Right ventricle myocardium superior (tissue), 1 donor: ENCODE measurements at places on chromosomes 4 and X. TPM values are rescaled to one million over a fixed set of nuclear protein-coding genes. Genes with fewer than 3 reads are reported as not detected.

The NKX6-1 gene
- not detected for total RNA-seq

The NAP1L5 gene
- 1.9 TPM for total RNA-seq

The PLP1 gene
- 10.0 TPM for total RNA-seq

The SLC2A9 gene
- 8.8 TPM for total RNA-seq

The LETM1 gene
- total RNA-seq: 41.8 TPM

The RENBP gene
- 11.1 TPM for total RNA-seq

The CITED1 gene
- total RNA-seq: not detected

The TET2 gene
- 11.8 TPM for total RNA-seq

The ASB9 gene
- total RNA-seq: 0.70 TPM

The RPA4 gene
- total RNA-seq: not detected

The MANBA gene
- 22.4 TPM for total RNA-seq

The LPAR4 gene
- total RNA-seq: 0.38 TPM

- no peak for DNase-seq
These were observed 205.0 kb upstream of the TET2 start for GRCh38 chr4:104941661-104942062.

DNA sequence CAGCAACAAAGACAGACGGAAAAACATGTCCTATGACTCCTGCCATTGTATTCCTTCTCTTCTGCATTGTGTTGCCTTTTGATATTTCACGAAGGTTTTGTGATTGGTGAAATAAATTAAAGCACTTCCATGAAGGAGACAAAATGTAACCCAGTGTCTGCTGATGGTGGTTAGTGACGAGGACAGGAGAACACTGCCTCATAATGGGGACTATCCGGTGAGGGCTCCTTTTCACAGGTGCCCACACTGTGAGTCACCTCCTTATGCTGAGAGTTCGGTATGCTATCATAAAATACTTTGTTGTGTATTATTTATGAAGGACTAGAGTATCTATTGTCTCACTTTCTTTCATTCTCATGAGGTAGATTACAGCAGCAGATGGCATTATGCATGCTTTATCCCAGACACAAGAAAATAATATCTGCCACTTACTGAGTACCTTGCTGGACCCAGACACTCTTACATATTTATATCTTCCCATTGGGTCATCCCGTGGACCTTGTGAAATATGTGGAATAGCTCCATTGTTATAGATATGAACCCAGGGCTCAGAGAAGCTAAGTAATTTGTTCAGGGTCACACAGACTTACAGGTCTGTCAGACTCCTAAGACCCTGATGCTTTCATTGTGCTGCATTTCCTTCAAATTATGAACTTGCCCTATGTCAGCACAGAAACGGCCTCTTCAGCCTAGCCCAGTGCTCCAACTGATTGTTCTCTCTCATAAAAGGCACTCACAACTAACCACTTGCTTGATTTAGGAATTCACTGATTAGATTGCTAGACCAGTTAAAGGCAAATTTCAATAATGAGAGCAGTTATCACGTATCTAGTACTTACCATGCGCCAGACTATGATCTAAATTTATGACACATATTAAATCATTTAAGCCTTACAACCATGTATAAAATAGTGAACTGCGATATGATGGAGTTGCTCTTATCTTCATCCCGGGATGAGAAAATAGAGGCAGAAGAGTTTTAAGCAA lies 31.2 kb downstream of the PLS3 start:
- no peak for DNase-seq

DNA sequence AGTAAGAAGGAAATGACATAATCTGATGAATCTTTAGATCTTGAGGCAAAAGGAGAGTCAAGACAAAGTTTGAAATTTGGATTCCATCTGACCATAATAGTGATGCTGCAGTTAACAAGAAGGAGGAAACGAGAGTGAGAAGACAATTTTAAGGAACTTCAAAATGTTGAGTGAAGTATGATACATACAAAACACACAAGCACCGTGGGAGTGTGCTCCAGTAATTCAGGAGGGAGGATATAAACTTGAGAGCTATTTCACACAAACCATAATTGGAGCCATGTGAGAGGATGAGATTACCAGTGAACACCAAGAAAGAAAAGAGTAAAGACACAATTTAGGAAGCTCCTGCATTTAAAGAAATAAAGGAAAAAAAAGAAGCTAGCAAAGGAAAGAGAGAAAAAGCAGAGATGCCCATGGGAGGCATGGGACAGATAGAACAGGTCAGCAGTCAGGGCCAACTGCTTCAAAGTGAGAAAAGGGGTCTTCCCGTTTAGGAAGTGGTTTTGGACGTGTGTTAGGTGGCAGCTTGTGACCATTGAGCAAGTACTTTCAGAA lies 150.7 kb upstream of the SLC7A11 start:
- DNase-seq: no peak

DNA sequence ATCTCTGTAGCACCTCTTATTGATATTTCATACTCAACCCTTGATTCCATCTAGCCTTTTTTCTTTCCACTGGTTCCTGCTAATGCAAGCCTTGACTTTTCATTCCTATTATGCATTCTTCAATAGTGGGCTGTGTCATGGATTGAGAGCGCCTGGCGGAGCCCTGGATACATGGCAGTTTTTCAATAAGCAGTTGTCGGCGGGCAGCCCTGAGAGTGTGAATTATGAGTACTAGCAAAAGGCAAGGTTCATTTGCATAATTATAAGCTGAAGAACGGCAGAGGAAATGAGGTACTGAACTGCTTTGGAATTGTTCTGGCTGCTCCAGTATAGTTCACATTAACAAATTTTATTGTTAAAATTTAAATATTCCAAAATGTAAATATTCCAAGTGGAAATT lies 339.7 kb upstream of the VCX start:
- no peak for DNase-seq

DNA sequence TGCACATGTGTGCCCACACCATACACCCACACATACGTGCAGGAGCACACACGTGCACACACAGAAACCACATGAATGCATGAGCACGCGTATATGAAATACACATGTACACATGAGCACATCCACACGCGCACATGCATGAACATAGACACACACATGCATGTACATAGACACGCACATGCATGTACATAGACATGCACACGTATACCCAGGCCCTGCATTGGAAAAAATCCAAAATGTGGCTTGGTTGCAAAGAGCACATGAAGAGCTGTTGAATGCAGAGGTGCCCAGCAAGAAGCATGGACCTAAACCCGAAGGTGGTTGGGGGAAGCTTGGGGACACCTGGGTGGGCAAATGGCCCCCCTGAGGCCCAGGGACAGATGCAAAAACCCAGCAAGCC lies 18.5 kb downstream of the CD99 start:
- DNase-seq: peak; percentile 20

DNA sequence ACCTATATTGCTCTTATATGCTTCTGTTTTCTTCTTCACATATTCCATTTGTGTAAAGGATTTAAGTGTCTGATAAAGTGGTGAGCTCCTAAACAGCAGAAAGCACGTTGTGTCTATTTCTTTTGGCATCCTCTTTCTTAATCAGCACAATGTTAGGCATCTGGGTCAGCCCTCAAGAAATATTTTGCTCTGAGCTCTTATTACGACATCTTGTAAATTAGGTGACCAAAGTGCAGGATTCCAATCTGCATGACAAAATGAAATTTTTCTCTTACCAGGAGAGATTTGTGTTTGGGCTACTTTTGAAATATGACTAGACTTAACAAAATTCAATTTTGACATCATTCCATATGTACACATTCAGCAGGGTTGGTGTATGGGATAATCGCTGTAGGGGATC lies 210.0 kb upstream of the IGFBP7 start:
- DNase-seq: no peak

DNA sequence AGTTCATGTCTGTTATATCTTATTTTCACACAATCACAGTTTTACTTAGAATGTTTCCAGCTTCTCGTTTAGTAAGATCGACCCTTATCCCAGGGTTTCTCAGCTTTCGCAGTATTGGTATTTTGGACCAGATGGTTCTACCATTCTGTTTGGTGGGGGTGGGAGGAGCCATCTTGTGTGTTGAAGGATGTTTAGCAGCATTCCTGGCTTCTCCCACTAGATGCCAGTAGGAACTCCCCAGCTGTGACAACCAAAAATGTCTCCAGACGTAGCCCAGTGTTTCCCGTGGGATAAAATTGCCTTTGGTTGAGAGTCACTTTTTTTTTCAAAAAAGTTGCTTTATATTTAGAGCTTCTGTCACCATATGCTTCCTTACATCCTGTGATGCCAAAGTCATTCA lies 90.9 kb upstream of the TLR2 start:
- no peak for DNase-seq

DNA sequence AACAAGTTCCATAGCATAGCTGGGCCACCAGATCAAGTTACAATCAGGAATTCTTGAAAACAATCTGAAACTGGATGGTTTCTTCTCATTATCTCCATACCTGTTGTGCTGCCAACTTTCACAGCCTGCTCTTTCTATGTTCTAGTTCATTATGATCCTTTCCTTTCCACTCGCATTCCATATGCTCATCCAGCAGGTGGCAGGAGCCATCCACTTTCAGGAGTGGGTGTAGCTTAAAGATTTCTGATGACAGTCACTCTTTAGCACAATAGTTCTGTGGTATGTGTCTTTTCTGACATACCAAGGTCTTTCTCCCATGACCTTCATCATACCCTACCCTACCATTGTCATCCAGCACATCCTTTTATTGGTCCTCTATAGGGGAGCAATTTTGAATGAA lies 46.4 kb downstream of the PAGE2 start:
- DNase-seq: peak; percentile 42

GRCh38 chr4:151260526-151260925 lies 16.4 kb upstream of the PRSS48 start:
- DNase-seq: no peak

GRCh38 chr4:88158038-88158488 lies 376 bp downstream of the ABCG2 start:
- DNase-seq: no peak

DNA sequence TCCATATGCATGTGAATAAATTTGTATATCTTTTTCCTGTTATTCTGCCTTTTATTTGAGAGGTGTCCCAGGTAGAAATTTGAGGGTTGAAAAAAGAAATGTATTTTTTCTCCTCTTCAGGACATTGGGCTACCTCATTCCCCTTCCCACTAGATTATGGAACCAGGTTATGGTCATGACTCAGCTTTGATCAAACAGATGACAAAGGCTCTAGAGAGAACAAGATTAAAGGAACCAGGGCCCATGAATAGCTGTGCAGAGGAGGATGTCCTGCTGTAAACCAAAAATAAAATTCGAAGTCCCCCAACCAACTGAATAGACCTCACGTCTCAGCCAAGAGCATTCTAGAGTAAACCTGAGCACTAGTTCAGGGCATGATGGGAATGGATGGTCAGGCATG lies 313.2 kb downstream of the RAPGEF2 start:
- DNase-seq: no peak

GRCh38 chr4:101292214-101292613 lies 55.1 kb downstream of the PPP3CA start:
- DNase-seq: no peak

- no peak for DNase-seq
These were observed 211.8 kb downstream of the DCTD start for GRCh38 chr4:182705389-182705788.

DNA sequence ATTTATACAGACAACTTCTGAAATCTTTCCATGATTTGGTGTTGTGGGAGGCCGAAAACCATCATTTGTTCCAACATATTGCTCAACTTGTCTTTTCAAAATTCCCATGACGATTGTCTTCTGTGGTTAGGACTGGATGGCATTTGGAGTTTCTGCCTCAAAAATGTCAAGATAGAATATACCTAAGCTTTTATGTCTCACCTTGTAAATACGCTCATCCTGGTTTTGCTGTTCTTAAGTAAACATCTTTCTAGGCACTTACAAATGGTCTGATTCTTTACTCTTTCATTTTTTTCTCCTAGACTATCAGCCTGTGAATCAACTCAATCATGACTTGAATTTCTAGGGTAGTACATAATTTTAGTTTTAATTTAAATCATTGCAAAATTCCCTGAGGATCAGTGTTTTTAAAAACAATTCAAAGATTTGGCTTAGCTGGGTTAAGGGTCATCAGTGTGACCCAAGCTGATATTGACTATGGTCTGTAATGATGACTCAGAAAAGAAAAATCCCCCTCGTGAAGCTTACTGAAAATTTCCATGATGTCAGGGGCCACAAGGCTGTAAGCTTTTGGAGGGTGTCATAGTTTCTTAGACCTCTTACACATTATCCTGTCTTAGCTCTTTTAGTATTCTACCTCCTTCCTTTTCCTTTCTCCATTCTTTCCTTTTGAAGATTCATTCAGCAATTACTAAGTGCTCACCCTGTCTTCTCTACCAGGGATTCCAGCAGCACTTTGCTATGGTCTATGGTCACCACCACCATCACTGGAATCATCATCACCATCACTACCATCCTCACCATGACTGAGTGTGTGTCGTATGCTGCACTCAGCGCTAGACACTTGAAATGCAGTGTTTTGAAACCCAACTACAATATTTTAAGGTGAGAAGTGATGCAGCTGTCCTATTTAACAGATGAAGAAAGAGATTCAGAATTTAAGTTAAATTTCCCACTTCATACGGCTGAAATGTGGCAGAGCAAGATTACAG lies 124.4 kb downstream of the CPE start:
- no peak for DNase-seq

DNA sequence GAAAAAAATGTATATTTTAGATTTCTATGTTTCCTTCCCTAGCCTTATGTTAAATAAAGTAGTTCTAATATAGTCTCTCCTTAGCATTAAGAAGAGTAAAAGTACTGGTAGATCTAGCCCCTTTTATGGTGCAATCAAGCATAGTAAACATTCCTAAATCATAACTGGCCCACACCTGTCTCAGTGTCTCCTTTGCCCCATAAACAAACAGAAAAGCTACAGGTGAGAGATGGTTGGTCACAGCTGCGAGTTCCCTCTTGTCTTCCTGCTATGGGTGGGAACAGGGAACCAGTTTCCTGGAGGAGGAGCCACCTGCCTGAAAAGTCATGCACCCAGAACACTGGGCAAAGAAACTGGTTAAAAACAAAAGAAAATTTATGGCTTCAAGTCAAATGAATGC lies 16.6 kb downstream of the SOWAHB start:
- DNase-seq: no peak

- no peak for DNase-seq
These were observed 55.8 kb downstream of the DOCK11 start for GRCh38 chrX:118551426-118551825.

- DNase-seq: no peak
These were observed 23.4 kb upstream of the HTRA3 start for GRCh38 chr4:8245884-8246833.

DNA sequence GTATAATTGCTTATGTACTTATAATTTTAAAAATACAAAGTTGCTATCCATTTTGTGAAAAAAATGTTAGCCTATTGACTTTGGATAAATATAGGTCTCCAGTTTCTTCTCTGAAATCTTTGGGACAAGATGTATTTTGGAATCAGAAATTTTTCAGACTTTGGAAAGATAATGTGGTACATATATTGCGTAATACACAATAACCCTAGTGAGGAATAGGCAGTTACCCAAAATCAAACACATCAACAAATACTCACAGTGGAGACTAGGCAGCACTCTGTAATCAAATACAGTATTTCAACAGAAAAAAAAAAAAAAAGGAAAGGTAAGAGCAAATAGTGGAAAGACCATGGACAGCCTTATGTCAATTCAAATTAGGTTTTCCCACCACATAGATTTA lies 796.8 kb downstream of the ADGRL3 start:
- DNase-seq: no peak

- DNase-seq: no peak
These were observed 415.1 kb downstream of the AFF2 start for GRCh38 chrX:148915474-148915873.
